Activated naive CD8-positive, alpha-beta T cell treated with anti-CD3 and anti-CD28 coated beads for 36 hours (primary cell): ENCODE measurements at places on chromosomes 5 and 9. TPM values are rescaled to one million over a fixed set of nuclear protein-coding genes. Genes with fewer than 3 reads are reported as not detected.
A peak's percentile ranks its signal among the peaks of the same experiment; 100 is the strongest.

The FUT7 gene
- total RNA-seq, result not detected

The SARDH gene
- 2.3 TPM for total RNA-seq

The ECSCR gene
- total RNA-seq, result 0.49 TPM

- peak; percentile 41 for DNase-seq
These were observed 42.1 kb upstream of the MAST4 start for GRCh38 chr5:66553916-66554575.

- no peak for DNase-seq
These were observed 5.0 kb upstream of the SET start for GRCh38 chr9:128684065-128684324.

DNA sequence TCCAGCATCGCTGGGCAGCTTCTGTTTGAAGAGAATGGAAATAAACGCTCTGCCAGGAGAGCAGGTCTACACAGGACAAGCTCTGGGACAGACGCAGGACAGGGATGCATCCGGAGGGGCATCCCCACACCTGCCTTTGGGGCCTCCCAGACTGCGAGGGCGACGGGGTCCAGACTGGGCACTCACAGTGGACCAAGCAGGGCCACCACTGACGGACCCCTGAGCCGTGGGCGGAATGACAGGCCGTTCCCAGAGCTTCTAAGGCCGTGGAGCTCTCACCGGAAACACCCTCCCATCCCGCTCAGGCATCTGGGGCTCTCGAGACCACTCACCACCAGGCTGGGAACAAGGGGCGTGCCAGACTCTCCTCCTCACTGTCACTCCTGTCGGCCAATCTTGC lies 10.5 kb upstream of the TMEM250 start:
- no peak for DNase-seq

The WDR41 gene
- 33.0 TPM for total RNA-seq

- DNase-seq, result no peak
These were observed 11.8 kb upstream of the TGFBI start for GRCh38 chr5:136016945-136017530.

GRCh38 chr9:122332644-122333043 lies 38.2 kb upstream of the PTGS1 start:
- no peak for DNase-seq

The DYNC2I2 gene
- 34.3 TPM for total RNA-seq

DNA sequence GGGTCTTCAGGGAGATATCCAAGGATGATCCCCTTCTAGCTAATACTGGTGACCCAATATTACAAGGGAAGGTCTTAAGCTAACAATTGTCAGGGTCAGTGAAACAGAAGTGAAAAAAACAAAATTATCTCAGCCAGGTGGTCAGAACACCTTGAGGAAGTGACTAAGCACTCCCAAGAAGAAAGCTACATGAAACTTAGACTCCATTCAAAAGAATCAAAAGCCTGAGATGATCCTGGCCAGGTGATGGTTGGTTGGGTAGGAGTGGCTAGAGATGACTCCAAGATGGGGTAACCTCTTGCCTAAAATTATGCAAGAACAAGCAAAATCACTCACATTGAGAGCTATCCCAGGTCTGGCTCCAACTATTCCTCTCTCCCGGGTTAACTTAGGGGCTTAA lies 5.4 kb downstream of the VCP start:
- DNase-seq, result no peak

- no peak for DNase-seq
These were observed 50.7 kb downstream of the PIP5K1B start for GRCh38 chr9:68755752-68756151.

DNA sequence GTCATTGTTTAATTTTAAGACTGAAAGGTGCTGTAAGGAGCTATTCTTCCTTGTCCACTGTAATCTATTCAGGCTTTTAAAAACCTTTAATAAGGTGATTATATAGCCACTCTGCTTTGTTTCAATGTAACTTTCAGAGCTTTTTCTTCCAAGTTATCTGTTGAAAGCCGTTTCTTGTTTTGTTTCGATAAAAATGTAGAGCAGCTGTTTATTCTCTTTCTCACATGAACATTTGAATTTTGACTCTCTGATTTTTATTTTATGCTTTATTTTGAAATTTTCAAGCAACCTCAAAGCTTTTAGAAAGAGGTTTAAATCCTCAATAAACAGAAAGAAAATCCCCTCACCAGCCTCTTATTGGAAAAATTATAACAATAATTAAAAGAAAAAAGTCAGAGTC lies 47.2 kb downstream of the CPEB4 start:
- no peak for DNase-seq
